ENCODE measurements at places on chromosomes 1 and 21.
A peak's percentile ranks its signal among the peaks of the same experiment; 100 is the strongest.

DNA sequence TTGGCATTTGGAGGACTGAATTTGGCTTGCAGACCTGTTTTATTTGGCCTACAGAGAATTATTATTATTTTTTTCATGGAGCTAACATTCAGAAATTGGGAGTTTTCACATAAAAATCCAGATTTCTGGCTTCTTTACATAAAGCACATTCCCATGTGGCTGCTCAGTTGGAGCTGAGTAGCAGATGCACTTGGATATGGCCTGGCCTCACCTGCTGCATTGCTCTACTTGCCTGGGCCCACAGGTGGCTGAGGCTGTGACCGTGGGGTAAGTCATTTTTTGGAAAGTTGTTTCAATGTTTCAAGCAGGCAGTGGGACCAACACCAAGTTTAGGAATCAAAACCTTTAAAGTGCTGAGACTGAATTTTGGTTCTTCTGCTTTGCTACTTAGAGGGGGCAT, 56.7 kb downstream of the GADD45A start:
- DNase-seq = no peak

- no peak for DNase-seq
Observed at GRCh38 chr1:206004826-206005225, 1.6 kb upstream of the RAB7B start.

DNA sequence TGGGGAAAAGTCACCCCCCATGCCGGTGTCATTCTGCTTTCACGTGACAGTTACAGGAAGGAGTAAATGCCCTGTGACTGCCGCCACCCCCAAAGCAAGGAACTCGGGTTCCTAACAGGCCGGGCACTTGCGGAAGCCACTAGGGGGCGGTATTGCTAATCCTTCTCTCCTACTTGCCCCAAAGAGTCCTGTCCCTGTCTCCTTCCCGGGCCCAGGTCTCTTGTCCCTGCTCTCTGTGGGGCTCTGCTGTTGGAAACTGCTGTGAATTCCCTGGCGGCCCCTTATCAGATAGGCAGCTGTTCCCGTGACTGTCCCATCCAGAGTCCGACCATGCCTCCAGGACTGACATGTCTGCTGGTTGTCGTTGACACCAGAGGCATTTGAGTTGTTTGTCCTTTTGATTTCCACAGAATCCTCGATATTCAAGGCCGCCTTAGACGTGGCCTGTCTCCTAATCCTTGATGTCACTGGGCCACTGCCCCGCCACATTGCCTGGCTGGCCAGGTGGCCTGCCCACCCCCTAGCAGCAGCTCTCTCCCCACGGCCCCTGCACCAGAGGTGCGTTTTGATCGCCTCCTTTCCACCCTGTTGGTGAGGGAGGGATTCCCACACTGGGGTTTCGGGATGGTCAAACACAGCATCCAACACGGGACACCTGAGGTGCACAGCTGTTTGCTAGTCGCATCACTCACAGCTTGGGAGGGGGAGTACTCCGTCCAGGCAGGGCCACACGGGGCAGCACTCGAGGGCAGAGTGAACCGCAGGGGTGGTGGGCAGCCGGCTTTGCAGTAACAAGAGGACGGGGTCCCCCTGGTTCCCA, 37.3 kb downstream of the CHAF1B start:
- no peak for DNase-seq

GRCh38 chr1:53482441-53483153, 23.4 kb downstream of the DMRTB1 start:
- DNase-seq = no peak

DNA sequence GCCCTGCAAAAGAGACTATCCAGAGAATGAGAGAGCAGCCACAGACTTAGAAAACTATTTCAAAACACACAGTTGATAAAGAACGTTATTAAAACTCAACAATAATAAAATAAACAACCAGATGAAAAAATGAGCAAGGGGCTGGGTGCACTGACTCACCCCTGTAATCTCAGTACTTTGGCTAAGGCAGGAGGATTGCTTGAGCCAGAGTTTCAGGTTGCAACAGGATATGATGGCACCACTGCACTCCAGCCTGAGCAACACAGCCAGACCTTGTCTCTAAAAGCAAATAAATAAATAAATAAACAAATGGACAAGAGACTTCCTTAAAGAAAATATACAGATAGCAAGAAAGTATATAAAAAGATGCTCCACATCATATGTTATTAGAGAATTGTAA, 144.6 kb downstream of the LRRIQ3 start:
- DNase-seq = no peak

- DNase-seq = no peak
Observed at GRCh38 chr1:159206110-159206509, 1.4 kb downstream of the ACKR1 start.

GRCh38 chr1:37299216-37299615, 175.2 kb upstream of the ZC3H12A start:
- no peak for DNase-seq

DNA sequence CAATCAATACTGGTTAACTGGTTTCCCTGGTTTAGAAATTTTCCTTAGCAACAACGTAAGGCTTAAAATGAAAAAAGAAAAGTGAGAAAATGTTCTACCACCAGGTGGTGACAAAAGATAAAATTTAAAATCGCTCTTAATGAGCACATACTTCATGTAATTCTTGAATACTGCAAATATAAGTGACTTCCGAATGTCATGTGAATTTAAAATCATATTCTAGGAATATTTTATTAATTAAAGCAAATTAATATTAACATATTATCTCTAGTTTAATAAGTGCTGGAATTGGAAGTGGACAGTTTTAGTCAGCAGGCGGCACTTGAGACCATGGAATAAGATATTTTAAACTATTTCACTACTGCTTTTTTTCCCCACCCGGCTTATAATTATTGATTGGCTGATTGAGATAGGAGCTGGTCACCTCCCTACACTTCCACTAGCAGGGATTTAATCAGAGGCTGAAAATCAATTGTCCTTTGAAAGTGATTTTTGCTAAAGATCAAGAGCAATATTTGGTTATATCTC, 5.0 kb upstream of the ADAMTS1 start:
- no peak for DNase-seq

- peak; percentile 28 for DNase-seq
Observed at GRCh38 chr1:203504400-203505250, 10.7 kb downstream of the OPTC start.

DNA sequence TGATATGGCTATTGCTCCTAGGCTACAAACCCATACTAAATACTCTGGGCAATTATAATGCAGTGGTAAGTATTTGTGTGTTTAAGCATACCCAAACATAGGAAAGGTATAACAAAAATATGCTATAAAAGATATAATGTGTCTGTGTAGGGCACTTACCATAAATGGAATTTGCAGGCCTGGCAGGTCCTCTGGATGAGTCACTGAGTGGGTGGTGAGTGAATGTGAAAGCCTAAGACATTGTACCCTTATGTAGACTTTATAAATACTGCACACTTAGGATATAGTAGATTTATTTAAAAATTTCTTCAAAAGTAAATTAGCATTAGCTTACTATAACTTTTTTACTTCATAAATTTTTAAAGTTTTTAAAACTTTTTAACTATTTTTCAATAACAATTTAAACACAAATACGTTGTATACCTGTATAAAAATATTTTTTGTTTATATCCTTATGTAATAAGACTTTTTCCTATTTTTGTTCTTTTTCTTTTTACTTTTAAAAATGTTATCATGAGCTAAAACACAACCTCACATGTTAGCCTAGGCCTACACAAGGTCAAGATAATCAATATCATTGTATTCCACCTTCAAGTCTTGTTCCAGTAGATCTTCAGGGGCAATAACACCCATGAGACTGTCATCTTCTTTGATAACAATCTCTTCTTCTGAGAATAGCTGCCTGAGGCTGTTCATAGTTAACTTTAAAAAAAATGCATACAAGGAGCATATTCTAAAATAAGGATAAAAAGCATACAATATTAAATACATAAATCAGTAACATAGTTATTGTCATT, 306.3 kb upstream of the RGS18 start:
- DNase-seq = no peak

DNA sequence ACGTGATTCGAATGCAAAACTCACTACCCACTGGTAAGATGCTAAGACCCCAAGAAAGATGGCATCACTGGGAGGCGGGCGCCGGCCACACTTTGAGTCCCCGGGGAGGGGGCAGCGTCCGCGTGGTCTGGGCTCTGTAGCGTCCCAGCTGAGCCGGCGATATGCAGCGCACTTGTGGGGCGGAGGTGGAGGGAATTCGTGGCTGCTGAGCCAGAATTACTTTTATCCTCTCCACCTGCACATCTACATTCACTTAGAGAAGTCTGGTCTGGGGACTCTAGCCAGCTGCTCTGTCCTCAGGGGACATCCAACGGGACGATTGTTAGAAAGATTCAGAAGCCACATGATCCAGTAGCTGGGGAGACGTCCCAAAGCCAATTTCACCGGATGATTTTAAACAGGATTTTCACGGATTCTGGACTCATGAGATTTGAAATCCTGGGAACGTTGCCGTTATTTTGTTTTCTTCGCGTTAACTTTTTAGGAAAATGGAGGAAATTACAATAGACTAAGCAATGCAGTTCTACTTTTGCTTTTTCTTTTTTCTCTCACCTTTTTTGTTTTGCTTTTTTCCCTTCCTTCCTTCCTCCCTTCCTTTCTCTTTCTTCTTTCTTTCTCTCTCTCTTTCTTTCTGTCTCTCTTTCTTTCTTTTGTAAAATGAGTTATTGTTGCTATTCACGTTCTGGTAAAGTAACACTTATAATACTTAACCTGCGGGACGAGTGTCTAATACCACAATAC, 1.3 kb downstream of the JAM2 start:
- DNase-seq = peak; percentile 19

DNA sequence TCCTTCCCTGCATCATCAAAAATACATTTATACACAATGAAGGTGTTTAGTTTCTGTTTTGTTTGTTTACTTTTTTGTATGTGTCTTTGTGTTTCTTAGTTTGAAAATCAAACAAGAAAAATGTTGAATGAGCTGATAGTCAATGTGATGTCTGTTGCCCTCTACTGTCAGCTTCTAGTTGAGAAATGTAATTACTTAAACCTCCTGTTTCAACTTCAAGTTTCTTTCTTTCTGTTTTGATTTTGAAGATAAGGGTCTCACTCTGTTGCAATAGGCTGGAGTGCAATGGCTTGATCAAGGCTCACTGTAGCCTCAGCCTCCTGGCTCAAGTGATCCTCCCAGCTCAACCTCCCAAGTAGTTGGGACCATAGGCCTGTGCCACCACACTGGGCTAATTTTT, 37.5 kb downstream of the SPTA1 start:
- no peak for DNase-seq

- no peak for DNase-seq
Observed at GRCh38 chr1:38834221-38834782, 25.3 kb downstream of the RRAGC start.

DNA sequence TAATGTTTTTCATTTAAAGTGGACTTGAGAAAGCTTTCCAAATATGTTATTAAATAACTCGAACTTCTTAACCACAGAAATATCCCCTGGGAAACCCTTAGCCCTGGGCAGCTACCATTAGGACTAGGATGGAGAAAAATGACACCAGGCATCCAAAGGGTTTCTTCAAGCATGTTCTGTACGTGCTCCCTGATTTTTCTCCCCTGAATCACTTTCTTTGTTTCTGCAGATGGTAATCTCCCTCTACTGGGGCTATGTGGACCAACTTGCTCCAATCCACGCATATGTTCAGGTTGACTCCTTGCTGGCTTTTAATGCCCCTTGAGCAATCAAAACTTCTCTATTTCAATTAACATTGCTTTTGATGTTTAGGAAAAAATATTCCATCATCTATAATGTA, 312.7 kb upstream of the C1orf87 start:
- no peak for DNase-seq
